ENCODE measurements at places on chromosomes 12 and 14.

DNA sequence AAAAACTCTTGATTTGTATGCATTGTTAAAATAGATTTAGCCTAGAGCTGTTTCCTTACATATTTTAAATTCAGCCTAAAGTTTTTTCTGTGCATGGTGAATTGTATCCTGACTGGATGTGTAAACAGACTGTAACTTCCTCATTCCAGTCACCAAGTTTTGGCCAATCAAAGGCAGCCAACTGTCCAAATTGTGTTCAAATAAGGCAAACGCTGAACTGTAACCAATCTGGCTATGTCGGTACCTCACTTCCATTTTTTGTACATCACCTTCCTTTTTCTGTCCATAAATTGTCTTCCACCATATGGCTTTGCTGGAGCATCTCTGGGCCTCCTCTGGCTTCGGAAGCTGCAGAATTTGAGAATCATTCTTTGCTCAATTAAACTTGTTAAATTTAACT is 1921.9 kb upstream of the SEL1L start:
- DNase-seq, result no peak

GRCh38 chr14:70642303-70643235 is 853 bp downstream of the TTC9 start:
- DNase-seq, result no peak

DNA sequence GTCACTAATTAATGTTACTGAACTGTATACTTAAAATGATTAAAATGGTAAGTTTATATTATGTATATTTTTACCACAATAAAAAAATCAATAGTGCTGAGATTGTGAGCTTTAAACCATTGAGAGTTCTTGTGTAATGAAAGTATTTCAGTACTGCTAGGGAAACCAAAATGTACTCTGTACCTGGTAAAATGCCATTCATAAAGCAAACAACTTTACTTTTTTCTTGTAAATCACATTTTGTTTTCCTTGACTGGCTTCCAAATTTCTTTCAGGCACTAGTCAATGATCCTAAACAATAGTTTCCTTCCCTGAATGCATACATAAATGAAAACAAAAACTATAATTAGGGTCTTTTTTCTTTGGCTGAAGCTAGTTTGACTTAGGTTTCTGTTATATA is 29.4 kb upstream of the SNRPF start:
- no peak for DNase-seq

DNA sequence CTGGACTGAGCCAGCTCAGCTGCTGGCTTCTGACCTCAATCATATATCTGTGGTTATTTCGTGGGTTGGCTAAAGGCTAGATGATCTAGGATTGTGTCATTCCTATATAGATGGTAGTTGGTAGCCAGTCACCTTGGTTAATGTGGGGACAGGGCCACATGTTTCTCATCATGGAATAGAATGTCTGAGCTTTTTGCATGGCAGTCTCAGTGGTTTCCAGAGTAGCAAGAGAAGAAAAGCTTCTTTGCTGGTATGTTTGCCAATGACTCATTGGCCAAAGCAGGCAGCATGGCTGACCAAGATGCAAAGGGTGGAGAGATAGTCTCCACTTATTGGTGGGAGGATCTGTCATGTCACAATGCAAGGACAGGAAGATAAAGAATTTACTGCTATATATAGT is 746.4 kb upstream of the FLRT2 start:
- DNase-seq, result no peak

- no peak for DNase-seq
Measured at GRCh38 chr14:39036760-39037159, 66.3 kb downstream of the SEC23A start.

DNA sequence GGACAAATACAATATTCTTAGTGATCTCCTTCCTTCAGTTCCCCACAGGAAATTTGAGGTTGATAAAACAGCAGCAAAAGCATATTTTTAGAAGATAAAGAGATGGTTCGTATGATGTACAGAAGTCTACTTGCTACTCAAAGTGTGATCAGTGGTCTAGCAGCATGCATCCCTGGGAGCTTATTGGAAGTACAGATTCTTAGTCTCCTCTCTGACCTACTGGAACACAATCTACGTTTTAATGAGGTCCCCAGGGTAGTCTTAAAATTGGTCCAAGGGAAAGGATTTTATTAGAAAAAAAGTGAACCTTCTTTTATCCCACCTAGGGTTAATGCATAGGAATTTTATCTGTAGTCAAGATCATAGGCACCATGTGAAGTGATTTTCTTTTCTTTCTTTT is 703.4 kb downstream of the NRXN3 start:
- no peak for DNase-seq

DNA sequence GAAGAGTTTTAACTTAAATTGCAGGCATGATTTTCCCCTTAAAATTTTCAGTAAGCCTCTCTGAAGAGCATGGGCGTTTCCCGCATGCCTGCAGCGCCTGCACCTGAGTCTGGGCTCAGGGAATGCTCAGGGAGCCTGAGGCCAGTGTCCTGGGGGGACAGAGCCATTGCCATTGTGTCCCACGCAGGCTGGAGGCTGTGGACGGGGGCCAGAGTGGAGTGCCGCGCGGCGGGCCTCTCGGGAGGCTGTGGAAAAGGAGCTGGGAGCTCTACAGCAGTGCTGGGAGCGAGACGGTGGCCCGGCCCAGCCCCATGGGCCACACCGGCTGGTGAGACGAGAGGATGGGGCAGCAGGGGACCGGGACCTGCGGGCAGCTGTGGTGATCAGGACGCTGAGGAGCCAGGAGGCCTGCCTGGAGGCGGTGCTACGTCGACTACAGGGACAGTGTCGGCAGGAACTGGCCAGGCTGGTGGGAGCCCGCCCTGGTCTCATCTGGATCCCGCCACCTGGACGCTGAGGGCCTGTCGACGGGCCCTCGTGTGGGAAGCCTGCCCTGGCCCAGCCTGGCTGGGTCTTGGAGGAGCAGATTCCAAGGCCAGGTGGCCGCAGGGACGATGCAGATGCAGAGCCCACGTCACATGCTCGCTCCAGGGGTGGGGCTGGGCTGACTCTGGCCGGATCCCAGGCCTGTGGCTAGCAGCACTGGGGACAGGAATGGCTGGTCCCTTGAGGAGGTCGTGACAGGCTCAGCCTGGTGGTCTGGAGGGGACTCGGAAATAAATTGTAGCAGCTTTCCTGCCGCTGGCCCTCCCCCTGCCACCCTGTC is 7.6 kb downstream of the TEDC1 start:
- DNase-seq, result no peak

DNA sequence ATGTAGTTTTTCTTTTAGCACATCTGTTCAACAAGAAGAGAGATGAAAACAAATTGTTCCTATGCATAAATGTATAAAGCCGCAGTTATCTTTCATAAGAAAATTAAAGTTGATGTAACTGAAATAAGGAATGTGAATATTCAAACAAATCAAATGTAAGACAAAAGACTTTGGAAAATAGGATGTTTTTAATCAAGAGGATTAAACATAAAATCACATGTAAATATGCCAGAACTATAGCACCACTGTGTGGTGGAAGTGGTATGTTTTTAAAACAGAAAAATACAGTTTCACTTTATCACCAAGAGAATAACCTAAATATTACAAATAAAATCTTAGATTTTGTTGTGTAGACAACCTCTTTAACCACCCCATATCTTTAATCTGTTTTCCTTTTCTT is 40.4 kb downstream of the CAPS2 start:
- DNase-seq, result no peak

DNA sequence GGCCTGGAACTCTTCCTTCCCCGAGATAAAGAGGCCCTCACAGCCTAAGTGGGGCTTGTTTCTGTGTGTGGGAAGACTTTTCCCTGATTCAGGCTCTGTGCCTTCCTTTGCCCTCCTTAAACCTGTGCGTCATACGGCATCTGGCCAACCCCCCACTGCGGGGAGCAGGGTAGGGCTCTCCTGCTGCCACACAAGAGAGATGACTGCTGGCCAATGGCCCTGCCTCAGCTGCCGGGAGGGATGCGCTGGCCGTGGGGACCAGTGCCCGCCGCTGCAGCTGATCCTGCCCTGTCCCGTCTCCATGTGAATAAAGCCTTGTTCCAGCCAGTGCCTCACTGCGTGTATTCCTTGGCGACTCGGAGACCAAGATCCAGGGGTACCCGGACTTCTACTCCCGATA is 42.5 kb upstream of the BEGAIN start:
- no peak for DNase-seq

- DNase-seq, result no peak
Measured at GRCh38 chr14:59507752-59508103, 23.4 kb downstream of the JKAMP start.

- DNase-seq, result no peak
Measured at GRCh38 chr12:5480938-5481303, 49.0 kb downstream of the NTF3 start.

- DNase-seq, result no peak
Measured at GRCh38 chr12:4133029-4133428, 140.5 kb upstream of the CCND2 start.

GRCh38 chr12:41014643-41015020 is 173.5 kb upstream of the PDZRN4 start:
- no peak for DNase-seq

DNA sequence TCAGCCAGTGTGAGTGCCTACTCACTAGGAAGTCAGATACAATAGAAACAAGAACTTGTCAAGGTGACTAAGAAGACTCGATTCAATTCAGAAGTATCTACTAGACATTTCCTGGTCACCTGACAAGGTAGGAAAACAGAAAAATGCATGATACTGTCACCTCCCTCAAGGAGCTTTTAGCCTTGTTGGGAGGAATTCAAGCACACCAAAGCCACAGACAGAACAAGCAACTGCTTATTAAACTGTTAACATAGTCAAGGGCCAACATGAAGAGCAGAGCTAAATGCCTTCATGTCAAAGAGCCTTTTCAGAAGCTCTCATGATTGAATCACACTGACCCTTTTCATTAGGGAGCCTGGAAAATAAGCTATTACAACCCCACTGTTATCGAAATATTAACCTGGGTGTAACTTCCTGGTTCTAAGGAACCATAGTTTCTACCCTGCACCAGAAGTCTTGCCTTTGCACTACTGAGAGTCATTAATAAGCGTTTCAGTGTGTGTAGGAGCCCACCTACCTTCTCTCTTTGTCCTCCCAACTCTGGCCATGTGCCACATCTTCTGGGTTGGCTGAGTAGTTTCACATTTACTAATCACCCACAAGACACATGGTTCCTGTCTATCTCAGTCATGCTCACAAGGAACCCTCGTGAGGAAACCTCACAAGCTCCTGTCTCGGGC is 31.0 kb upstream of the LGALS3 start:
- DNase-seq, result no peak

DNA sequence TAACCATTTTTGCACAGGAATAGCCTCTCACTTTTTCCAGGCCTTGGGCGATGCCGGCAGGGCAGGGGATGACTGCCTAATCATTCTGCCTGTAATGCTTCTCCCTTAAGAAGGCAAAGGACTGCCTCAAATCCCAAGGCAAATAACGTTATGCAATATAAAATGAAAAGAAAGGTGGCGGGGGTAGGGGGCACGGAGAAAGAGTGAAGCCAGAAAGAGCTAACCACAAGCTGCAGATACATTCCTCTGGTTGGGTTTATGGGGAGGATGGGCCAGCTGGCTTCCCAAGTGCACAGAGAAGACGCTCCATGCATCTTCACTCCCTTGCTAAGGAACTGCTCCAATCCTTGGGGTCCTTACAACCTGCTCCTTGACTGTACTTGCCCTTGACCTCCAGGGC is 229.5 kb downstream of the FOXN3 start:
- no peak for DNase-seq

DNA sequence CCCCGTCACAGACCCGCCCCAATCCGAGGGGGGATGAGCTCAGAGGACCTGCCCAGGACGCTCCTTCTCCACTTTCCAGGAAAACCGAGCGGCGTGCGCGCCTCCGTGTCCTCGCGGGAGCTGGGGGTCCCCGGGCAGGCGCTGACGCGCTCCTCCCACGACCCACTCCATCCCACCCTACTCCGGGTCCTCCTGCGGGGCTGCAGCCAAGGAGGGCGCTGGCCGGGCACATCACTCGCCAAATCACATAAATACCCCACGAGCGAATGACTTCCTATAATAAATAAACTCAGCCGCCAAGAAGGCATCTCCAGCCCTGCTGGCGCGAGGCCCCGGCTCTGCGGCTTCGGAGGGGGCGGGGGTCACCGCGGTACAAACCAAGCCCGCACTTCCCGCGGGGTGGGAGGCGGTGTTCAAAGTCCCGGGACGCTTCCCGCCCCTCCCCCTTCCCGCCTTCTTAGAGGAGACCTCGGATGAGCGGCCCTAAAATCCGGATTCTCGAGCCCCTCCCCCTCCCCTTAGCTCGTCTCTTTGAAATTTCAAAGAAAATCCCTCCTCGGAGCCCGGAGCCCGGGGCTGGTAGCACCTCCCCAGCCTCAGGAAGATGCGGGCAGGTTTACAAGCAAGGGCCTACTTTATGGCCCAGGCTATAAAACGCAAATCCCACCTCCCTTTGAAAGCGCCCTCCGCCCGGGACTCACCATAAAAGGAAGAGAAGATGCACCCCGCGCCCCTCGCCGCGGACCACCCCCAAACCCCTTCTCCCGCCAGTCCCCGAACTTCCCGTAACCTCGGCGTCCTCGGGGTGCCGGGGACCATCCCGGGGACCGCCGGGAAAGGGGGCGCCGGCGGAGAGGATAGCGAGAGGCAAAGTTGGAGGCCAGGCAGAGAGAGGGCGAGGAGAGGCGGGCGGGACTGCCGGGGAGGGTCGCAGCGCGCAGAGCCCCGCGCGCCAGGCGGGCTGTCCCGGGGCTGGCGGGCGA is 712 bp upstream of the FZD10 start:
- no peak for DNase-seq

- DNase-seq, result no peak
Measured at GRCh38 chr14:92711976-92712653, 36.3 kb downstream of the LGMN start.

- DNase-seq, result no peak
Measured at GRCh38 chr12:50636505-50636904, 127.4 kb upstream of the ATF1 start.

- DNase-seq, result no peak
Measured at GRCh38 chr12:82757059-82757458, 70.4 kb downstream of the TMTC2 start.

GRCh38 chr12:78725951-78726580 is 138.5 kb upstream of the SYT1 start:
- no peak for DNase-seq

DNA sequence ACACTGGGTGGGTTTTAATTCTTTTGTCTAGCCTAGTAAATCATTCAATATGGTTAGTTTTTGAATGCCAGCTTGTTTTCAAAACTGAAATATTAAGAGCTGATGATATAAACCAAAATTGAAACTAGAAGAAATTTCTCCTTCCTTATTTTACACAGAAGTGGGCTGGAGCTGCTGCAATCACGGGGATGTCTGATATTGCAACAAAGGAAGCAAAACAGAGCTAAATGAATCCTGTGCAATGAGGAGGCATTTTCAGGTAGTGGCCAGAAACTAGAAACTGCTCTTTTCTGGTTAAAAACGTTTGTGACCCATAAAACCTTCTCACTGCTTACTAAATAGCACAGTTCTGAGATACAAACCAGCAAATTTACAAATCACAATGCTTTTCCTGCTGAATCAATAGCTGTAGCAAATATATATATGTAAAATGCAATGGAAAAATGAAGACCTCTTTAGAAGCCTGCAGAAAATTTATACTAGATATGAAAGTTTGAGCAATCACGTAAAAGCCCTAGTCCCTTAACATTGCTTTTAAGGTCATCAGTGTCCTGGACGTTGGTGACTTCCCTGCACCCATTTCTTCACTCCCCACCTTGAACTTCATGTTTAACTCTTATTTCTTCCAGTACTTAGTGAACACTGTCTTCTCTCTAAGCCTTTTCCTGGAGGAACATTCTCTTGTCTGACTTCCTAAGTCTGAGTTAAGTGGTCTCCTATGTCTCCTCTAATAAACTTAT is 15.9 kb upstream of the LRRK2 start:
- no peak for DNase-seq

- DNase-seq, result no peak
Measured at GRCh38 chr14:99736603-99737371, 52.7 kb downstream of the CYP46A1 start.

GRCh38 chr12:99529966-99530365 is 117.6 kb upstream of the GARIN6 start:
- DNase-seq, result no peak

All from stimulated activated CD4-positive, alpha-beta T cell treated with anti-CD3 and anti-CD28 coated beads, Interleukin-1b, Interleukin-23, amount 100 ng/mL, for 1 hour (primary cell).